CD4-positive, alpha-beta T cell treated with Interleukin-17A for 1 hour (primary cell): ENCODE measurements at places on chromosomes 5 and 9.

DNA sequence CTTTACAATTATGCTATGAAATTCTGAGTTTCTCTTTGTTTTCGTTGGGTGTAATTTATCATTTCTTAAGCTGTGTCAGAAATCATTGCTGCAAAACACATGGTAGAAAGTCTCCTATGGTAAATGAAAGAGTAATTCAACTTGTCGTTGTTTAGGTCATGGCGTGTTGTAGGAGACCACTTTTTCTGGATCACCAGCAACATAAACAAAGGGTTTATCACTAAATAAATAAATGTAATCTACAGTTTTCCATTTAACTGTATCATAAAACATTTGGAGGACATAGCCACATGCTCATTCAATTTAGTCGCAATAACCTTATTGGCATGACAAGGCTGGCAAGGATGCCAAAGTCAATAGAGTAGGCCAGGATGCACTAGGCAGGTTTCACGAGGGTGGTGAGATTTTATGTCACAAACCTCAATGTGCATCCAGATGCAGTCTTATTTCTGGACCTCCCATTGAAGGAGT is 154.4 kb upstream of the ERCC6L2 start:
- DNase-seq: no peak

GRCh38 chr5:108046955-108047670 is 334.8 kb downstream of the FBXL17 start:
- no peak for DNase-seq

GRCh38 chr9:131708226-131709002 is 31.5 kb downstream of the RAPGEF1 start:
- no peak for DNase-seq

- no peak for DNase-seq
Measured at GRCh38 chr5:146832985-146833732, 45.4 kb downstream of the PPP2R2B start.

- no peak for DNase-seq
Measured at GRCh38 chr5:126490167-126490940, 67.1 kb downstream of the GRAMD2B start.

DNA sequence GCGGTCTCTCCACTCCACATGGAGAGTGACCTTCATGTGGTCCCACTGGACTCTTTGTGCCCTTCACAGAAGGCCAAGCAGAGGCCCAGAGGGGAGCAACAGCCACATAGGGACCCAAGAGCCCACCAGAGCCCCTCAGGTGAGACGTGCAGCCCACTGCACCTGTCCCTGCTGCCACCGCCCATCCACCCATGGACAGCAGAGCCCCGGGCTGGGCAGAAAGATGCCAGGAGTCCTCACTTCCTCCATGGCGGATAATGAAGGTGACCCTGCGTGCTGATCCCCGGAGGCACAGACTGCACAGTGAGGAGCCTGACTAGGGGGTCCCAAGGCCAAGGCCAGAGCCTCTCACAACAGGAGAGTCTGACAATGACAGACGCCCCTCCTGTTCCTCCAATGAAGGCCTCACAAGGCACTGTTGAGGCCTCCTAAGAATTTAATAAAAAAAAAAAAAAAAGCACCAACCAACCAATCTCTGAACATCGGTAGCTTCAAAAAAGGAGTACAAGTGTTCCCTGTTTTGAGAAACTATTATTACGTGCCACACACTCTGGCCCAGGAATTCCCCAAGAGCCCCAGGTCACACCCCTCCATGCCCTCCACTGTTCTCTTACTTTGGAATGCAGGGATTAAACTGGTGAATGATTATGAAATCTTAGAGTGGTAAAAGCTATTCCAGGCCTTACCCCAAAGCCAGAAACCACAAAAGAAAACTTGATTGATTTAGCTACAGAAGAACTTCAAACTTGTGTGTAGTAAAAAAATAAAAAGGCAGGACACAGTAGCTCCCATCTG is 2.8 kb upstream of the PPP1R26 start:
- DNase-seq: no peak

DNA sequence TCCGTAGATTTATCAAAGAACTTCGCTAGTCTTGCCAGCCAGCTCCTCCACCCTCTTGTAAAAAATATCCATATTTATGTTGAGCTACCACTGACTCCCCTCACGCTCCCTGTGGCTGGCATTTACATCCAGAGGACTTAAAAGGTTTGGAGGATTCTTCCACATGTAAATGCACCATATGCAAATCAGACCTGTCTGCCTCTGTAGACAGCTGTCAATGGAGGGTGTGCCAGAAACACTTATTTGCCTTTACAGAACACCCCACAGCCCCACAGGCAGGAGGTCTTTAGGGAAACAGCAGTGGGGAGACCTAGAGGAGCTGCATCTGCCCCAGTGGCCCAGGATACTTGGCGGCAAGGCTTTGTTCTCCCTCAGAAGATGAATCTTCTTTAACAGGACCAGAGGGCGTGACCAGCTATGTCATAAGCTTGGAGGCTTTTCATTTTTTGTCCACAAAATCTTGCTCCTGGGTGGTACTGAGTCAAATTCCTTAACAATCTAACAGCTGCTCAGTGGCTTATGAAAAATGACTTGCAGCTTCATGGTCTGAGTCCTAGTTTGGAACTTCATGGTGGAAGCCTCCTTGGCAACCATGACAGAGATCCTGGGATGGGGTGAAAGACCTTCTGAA is 535.8 kb downstream of the EBF1 start:
- DNase-seq: no peak

GRCh38 chr9:138067613-138068367 is 190.2 kb downstream of the CACNA1B start:
- DNase-seq: no peak

- DNase-seq: no peak
Measured at GRCh38 chr5:68490406-68490805, 274.9 kb downstream of the PIK3R1 start.

- DNase-seq: no peak
Measured at GRCh38 chr5:57802131-57802530, 319.5 kb upstream of the ACTBL2 start.

DNA sequence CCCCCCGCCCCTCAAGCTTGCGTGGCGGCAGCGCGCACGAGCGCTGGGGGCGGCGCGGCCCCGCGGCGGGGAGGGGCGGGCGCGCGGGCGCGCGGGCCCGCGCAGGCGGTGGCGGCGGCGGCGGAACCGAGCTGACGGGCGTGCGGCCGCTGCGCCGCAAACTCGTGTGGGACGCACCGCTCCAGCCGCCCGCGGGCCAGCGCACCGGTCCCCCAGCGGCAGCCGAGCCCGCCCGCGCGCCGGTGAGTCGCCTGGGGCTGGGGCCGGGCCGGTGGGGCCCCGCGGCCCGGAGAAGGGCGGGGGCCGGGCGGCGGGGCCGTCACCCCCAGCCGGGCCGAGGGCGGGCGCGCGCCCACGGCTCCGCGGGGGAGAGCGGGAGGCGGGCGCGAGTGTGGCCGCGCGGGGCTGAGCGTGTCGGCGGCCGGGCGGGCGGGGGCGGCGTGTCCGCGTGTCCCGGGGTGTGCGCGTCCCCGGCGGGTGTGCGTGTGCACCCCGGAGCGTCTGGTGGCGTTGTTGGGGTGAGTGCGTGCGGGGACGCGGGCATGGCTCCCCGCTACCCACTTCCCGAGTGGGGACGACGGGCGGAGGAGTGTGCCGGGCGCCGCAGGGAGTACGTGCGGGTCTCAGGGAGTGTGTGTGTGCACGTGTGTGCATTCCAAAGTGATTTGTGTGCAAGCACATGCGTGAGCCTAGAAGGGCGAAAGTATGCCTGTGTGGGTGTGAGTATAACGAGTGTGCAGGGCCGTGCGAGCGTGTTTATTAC is at the start of gene NEK6:
Gene NEK6, plus strand, starts transcription at position 106 of the 763 bp plus-strand sequence. CDS start 44,016 bp downstream, outside the sequence.
- peak; percentile 59 for DNase-seq

DNA sequence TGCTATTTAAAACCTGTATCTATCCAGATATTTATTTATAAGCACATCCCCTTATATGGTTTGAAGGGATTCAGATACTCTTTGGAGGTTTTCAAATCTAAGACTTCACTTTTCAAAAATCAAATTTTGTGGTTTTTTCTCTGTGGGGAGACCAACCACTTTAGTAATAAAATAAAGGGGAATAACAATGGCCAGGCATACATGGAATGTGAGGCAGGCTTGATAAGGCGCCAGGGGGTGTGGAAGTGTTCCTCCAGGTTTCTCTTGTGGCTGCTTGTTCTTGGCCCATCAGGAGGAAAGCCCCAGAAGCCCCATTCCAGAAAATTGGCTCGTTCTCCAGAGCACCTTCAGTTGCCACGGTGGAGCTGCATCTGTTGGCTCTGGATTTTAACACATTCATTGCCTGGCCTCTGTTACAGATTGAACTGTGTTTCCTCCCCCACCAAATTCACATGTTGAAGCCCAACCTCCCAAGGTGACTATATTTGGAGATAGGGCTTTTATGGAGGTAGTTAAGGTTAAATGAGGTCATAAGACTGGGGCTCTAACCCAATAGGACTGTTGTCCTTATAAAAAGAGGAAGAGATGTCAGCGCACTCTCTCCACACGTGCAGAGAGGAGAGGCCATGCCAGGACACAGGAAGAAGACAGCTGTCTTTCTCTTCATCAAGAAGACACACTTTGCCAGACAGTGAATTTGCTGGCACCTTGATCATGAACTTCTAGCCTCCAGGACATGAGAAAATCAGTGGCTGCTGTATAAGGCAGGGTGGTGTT is 195.9 kb downstream of the TMEM38B start:
- DNase-seq: no peak

GRCh38 chr9:72333709-72334108 is 31.3 kb downstream of the ZFAND5 start:
- no peak for DNase-seq

DNA sequence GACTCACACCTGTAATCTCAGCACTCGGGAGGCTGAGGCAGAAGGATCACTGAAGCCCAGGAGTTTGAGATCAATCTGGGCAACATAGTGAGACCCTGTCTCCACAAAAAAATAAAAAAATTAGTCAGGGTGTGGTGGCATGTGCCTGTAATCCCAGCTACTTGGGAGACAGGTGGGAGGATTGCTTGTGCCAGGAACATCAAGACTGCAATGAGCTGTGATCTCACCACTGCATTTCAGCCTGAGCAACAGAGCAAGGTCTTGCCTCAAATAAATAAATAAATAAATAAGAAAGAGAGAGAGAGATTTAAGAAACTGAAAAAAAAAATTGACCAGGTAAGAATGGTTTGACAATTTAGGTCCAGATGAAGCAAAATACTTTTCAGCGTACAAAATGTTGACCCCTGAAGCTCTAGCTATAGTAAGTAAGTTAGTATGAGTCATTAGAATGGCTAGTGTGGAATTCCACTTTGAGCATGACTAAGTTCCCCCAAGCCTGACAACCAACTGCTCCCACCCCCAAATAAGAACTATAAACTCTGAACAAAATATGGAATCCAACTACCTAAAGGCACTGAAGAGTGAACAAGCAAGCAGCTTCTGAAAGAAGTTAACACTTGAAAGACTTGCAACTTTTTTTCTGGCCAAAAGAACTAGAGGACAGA is 217.8 kb upstream of the TLE4 start:
- DNase-seq: no peak

DNA sequence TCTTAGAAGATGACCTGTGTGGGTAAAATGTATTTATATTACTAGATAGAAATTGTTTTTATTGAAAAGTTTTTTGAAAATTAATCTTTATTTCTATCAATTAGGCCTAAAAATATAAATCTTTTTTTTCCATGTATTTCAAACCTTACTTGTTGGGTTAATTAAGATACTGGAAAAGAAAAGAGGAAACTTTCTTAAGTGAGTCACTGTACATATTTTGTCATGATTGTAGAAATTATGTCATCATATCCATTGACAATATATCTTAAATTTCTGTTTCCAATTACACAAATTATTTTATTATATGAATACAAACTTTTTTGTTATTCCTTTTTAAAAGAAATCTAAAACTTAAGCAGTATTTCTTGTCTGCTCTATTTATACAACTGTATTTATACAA is 53.1 kb downstream of the RETREG1 start:
- no peak for DNase-seq

GRCh38 chr9:78210841-78211301 is 25.0 kb upstream of the CEP78 start:
- DNase-seq: peak; percentile 57

DNA sequence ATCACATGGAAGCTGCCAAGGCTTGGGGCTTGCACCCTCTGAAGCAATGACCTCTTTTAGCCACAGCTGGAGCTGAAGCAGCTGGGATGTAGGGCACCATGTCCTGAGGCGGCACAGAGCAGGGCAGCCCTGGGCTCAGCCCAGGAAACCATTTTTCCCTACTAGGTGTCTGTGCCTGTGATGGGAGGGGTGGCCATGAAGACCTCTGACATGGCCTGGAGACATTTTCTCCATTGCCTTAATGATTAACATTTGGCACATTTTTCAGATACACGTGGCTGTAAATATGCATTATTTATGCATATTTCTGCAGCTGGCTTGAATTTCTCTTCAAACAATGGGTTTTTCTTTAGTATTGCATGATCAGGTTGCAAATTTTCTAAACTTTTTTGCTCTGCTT is 81.7 kb downstream of the OSMR start:
- no peak for DNase-seq

GRCh38 chr5:157106630-157107461 is 2.0 kb downstream of the HAVCR2 start:
- DNase-seq: peak; percentile 19

- peak; percentile 81 for DNase-seq
Measured at GRCh38 chr5:32531885-32532520, 53.4 kb upstream of the SUB1 start.

DNA sequence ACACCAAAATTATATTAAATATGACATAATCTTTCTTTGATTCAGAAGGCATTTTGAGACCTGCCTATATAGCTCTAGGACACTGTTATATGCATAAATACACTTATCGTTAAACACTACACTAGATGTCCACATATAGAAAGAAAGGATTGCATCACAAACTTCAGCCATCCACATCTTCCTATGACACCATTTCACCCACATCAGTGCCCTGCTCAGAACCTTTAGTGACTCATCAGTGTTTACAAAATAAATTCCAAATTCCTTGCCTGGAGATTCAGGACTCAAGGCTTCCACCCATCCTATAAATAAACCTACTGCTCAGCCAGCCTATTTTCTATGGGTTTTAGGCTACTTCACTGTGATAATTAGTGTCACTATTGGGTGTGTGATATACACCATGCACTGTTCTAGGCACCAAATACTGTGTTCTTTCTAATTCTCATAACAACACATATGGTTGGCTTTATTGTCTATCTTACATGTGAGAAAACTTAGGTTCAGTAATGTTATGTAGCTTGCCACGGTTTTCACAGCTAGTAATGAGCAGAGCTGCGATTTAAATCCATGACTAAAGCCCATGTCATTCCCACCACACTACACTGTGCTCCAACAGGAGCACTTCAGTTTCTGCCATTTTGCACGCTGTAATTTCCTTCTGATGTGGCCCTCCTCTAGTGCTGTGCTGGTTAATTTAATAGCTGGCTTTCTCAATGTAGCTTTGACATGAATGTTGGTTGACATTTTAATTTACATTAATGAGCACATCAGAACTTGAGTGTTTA is 103.3 kb downstream of the SREK1 start:
- no peak for DNase-seq

DNA sequence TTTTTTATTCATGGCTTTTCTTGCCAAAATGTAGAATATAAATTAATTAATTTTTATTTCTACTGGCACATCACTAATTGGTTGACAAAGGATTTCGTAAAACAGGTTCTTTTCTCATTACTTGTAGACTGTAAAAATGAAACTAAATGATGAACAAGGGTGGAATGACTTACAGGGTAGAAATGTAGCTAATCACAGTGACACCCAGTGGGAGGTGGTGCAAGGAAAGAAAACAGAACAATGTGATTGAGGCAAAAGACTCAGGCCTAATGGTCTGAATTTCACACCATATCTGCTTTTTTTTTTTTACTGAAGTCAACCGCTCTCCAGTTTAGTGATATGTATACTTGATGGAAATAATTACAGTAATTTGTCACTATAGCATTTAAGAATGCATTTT is 28.9 kb downstream of the GABRG2 start:
- no peak for DNase-seq

- DNase-seq: peak; percentile 49
Measured at GRCh38 chr5:112921026-112921832, 798 bp downstream of the REEP5 start.

GRCh38 chr5:176792655-176793342 is 17.6 kb upstream of the UNC5A start:
- no peak for DNase-seq
